HFFc6 (cell line): ENCODE measurements at places on chromosomes 5 and 9. TPM values are rescaled to one million over a fixed set of nuclear protein-coding genes. Genes with fewer than 3 reads are reported as not detected.

GRCh38 chr9:77291714-77292113 lies 114.4 kb downstream of the VPS13A start:
- H3K27ac ChIP-seq: peak overlapping the region; percentile 11; the same call in 1 of the 2 replicates
- peaks cover 15% of the 10 kb centered on the region for H3K36me3 ChIP-seq
- DNase-seq: peak; percentile 51
- peaks cover 1% of the 10 kb centered on the region; the same call in 1 of the 2 replicates for H3K27me3 ChIP-seq
- H3K4me1 ChIP-seq: peaks cover 25% of the 10 kb centered on the region
- no peak overlapping the region for H3K4me3 ChIP-seq

GRCh38 chr5:150783422-150783928 lies 4.9 kb downstream of the SMIM3 start:
- peaks cover 87% of the 10 kb centered on the region for H3K4me1 ChIP-seq
- peaks cover 11% of the 10 kb centered on the region; the same call in 1 of the 2 replicates for H3K36me3 ChIP-seq
- peak overlapping the region; percentile 95 for H3K27ac ChIP-seq
- no peaks in the 10 kb centered on the region; the same call in none of the 2 replicates for H3K27me3 ChIP-seq
- peak; percentile 96 for DNase-seq

DNA sequence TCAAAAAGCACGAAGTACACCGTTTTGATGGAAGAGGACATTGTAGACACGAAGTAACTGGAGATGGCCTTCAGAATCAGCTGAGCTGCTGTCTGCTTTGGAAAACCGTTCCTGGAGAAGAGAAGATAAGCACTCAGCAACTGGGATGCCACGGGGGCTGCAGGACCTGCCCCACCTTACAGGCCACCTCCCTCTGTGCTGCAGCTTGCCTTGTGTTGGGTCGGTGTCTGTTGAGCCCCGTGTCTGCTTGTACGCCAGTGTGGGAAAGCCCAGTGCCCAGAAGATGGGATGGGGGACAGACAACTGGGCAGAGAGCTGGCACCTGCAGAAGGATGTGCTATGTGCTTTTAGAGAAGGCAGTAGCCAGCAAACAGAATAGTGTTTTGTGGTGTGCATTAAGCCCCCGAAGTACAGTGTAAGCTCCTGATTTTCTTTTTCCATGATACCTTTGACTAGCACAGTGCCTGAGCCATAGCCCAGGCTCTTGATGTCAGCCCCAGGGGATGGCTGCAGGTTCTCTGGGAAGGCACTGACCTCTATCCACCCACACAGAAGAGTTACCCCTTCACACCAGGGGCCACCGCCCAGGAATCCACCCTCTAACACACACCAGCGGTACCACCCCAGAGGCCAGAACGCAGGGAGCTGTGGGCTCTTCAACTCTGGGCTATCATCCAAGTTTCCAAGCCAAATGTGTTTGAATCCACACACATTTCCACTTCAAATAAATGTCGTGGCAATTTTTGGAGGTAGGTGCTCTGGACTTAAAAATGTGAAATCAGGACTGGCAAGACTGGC lies 63.8 kb downstream of the MACROH2A1 start:
- peaks cover 53% of the 10 kb centered on the region for H3K4me1 ChIP-seq
- H3K27me3 ChIP-seq: peaks cover 4% of the 10 kb centered on the region
- peaks cover 11% of the 10 kb centered on the region; the same call in 1 of the 2 replicates for H3K36me3 ChIP-seq
- no peak for DNase-seq

Gene FCN2
- not detected in 3 replicates for total RNA-seq

- no peak overlapping the region for H3K4me3 ChIP-seq
- DNase-seq: no peak
- peaks cover 41% of the 10 kb centered on the region for H3K4me1 ChIP-seq
- H3K36me3 ChIP-seq: no peaks in the 10 kb centered on the region
- H3K27me3 ChIP-seq: no peaks in the 10 kb centered on the region
Measured at GRCh38 chr9:108479989-108480652, 375.7 kb downstream of the ACTL7B start.

GRCh38 chr5:124752854-124753720 lies 6.6 kb upstream of the ZNF608 start:
- peaks cover 9% of the 10 kb centered on the region for H3K27me3 ChIP-seq
- H3K36me3 ChIP-seq: no peaks in the 10 kb centered on the region
- no peak for DNase-seq

GRCh38 chr9:115367780-115368525 lies 250.0 kb upstream of the TNC start:
- DNase-seq: peak; percentile 27
- no peaks in the 10 kb centered on the region; the same call in 1 of the 2 replicates for H3K27me3 ChIP-seq
- peak overlapping the region; percentile 50; the same call in 1 of the 2 replicates for H3K27ac ChIP-seq
- H3K4me3 ChIP-seq: no peak overlapping the region
- peaks cover 48% of the 10 kb centered on the region for H3K4me1 ChIP-seq
- peaks cover 13% of the 10 kb centered on the region for H3K36me3 ChIP-seq

Gene UGCG
- total RNA-seq: 52.3 to 82.3 TPM (median 70.5 TPM) in 3 replicates

GRCh38 chr5:40603378-40603777 lies 76.3 kb upstream of the PTGER4 start:
- peaks cover 42% of the 10 kb centered on the region for H3K4me1 ChIP-seq
- peak; percentile 41 for DNase-seq
- H3K27me3 ChIP-seq: no peaks in the 10 kb centered on the region; the same call in 1 of the 2 replicates
- H3K27ac ChIP-seq: peak overlapping the region; percentile 26; the same call in 1 of the 2 replicates
- H3K36me3 ChIP-seq: no peaks in the 10 kb centered on the region

DNA sequence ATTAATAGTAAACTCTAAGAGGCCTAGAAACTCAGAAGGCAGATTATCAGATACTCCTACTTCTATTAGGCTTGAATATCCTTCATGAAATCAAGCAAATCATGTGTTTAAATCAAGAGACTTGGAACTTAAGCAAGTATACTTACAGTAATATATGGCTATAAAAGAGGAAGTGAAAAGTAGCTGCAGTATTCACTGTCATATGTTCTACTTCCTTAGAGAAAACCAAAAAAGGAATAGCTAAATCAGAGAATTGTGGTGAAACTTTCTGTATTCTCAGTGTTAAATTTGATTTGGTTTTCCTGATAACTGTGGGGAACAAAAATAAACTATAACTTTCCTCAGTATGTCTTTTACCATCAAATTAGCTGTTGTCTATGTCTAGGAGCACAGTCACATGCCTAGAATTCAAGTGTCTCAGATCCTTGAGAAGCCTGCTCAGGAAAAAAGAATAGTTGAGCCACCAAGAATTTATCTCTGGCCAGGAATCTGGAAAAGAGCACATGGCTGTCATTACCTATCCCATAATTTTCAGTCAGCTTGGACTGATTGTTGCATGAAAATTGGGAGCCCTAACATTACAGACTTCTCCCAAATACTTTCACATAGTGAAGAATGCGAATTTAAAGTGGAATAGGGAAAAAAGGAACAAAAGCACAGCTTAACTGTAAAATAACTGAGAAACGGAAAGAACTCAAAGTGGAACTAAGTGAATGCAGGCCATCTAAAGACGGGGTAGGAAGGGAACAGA lies 1.7 kb downstream of the FKBP15 start:
- H3K27me3 ChIP-seq: no peaks in the 10 kb centered on the region; the same call in 1 of the 2 replicates
- peaks cover 14% of the 10 kb centered on the region; the same call in 1 of the 2 replicates for H3K36me3 ChIP-seq
- peak overlapping the region; percentile 81 for H3K27ac ChIP-seq
- peak overlapping the region; percentile 99 for H3K4me3 ChIP-seq

GRCh38 chr5:35117967-35118366 lies 70.2 kb upstream of the AGXT2 start:
- peak overlapping the region; percentile 93 for H3K27ac ChIP-seq
- peaks cover 5% of the 10 kb centered on the region; the same call in 1 of the 2 replicates for H3K36me3 ChIP-seq
- H3K4me3 ChIP-seq: peak overlapping the region; percentile 68
- peak; percentile 69 for DNase-seq

DNA sequence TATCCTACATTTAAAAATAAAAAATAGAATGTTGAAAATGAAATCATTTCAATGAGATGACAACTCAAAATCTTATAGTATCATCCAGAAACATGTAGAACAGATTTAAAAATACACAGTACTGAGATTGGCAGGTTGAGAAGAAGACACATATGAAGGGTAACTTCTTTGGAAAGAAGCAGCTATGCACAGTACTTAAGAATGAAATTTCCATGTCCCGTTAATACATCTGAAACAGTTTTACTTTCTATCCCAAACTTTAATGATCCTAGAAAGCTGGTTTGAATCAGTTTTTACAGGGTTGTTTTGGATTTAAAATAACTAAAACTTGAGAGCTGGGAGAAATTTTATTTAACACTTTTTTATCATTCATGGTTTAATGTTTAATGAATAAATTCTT lies 36.0 kb upstream of the ARRDC3 start:
- DNase-seq: no peak
- peaks cover 10% of the 10 kb centered on the region for H3K4me1 ChIP-seq
- H3K27me3 ChIP-seq: no peaks in the 10 kb centered on the region
- no peak overlapping the region for H3K4me3 ChIP-seq

Gene FOXD4L6
- not detected in 3 replicates for total RNA-seq

DNA sequence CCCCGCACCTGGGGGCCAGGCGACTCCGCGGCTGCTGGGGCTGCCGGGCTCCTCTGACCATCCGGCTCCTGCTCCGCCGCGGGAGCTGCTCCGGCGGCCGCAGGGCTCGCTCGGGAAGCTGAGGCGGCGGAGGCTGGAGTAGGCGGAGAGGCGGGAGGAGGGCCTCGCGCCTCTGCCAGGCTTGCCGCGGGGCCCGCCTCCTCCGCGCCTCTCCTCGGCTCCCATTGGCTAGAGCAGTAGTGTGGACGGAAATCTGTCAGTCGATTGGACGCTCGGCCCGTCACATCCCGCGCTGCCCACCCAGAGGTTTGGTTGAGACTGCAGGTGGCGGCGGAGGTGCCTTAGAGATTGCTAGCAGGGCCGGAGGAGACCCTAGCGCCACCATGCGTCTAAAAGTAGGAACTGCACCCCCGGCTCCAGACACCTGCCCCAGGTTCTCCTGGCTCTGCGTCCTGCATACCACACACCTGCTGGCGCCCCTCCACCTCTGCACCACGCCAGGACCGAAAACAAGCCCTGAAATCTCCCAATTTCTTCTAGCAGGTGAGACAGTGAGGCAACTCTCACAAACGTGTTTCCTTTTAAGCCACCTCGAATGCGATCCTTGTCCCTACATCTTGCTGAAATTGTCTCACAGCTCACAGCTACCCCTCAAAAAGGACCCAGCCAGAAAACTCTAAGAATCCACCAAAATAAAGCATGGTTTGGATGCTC lies at the start of gene SCAI:
Gene SCAI, minus strand, starts transcription at position 152 of the 714 bp plus-strand sequence. Its CDS starts 91 bp downstream, at position 61.
- H3K27ac ChIP-seq: peak within 1 kb of the TSS; percentile 27
- DNase-seq: peak; percentile 99
- peaks cover 8% of the 10 kb centered on the region; the same call in 1 of the 2 replicates for H3K36me3 ChIP-seq

GRCh38 chr9:117153021-117153420 lies 261.8 kb downstream of the ASTN2 start:
- H3K4me3 ChIP-seq: no peak overlapping the region
- H3K4me1 ChIP-seq: no peaks in the 10 kb centered on the region
- DNase-seq: no peak
- no peaks in the 10 kb centered on the region for H3K27me3 ChIP-seq
- H3K27ac ChIP-seq: no peak overlapping the region

GRCh38 chr5:176915906-176916305 lies 16.8 kb upstream of the HK3 start:
- peaks cover 5% of the 10 kb centered on the region; the same call in 1 of the 2 replicates for H3K36me3 ChIP-seq
- no peaks in the 10 kb centered on the region for H3K4me1 ChIP-seq
- no peak overlapping the region for H3K27ac ChIP-seq
- DNase-seq: no peak

DNA sequence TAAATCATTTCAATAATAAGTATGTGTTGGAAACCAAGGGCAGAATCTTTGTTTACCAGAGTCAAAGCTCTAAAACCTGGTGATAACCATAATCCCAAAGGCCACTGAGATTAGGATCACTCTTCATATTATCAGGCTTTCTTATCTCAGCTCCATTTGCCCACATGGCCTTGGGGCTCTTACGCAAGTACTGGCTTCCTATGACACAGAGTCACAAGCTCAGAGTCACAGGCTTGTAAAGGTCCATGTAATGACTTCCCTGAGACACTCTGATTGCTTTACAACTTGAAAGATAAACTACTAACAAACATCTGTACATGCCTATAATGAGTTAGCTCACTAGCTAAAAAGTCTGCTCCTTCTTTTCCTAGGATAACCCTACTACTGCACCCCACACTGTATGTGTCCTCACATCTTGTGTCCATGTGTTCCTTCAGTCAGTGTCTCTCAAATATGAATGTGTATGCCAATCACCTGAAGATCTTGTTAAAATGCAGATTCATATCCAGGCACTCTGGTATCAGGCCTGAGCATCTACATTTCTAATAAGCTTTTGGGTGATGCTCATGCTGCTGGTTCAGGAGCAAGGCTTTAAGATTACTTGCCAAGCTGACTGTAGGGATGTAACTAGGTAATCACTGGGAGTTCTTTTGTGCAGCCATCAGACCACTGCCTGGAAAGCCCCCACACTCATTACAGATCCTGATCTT lies 28.4 kb downstream of the SEMA6A start:
- H3K4me1 ChIP-seq: no peaks in the 10 kb centered on the region
- H3K4me3 ChIP-seq: no peak overlapping the region
- no peak overlapping the region for H3K27ac ChIP-seq
- H3K27me3 ChIP-seq: no peaks in the 10 kb centered on the region; the same call in none of the 2 replicates
- H3K36me3 ChIP-seq: no peaks in the 10 kb centered on the region; the same call in 1 of the 2 replicates

Gene ASS1
- 53.3 to 117 TPM (median 86.4 TPM) in 3 replicates for total RNA-seq

Gene HMMR
- total RNA-seq: 13.3 and 33.1 TPM in 2 replicates

GRCh38 chr5:146040527-146040926 lies 64.8 kb downstream of the PLAC8L1 start:
- H3K27me3 ChIP-seq: peaks cover 6% of the 10 kb centered on the region
- H3K4me3 ChIP-seq: no peak overlapping the region
- no peak for DNase-seq
- H3K36me3 ChIP-seq: no peaks in the 10 kb centered on the region

GRCh38 chr5:165858118-165858517 lies 2352.7 kb downstream of the MAT2B start:
- no peak for DNase-seq
- H3K27ac ChIP-seq: no peak overlapping the region
- no peaks in the 10 kb centered on the region for H3K27me3 ChIP-seq
- no peaks in the 10 kb centered on the region for H3K4me1 ChIP-seq
- H3K4me3 ChIP-seq: no peak overlapping the region

DNA sequence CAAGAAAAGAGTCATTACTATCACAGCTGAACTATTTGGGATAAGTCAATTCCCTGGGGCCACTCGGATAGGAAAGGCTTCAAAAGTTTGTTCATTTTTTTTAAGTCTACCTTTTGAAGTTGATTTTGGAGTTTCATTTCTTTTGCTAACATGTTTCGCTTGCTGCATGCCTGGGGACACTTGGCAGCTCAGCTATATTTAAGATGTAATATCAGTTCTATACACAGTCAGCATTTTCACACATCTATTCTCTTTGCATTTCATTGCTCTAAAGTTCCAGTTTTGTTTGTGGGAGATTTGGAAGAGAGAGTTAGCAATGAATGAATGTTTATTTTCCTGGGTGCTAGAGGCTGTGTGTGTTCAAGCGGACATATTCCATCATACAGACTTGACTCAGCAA lies 445.2 kb upstream of the GRAMD2B start:
- no peak for DNase-seq
- no peak overlapping the region for H3K27ac ChIP-seq
- no peaks in the 10 kb centered on the region for H3K36me3 ChIP-seq
- H3K27me3 ChIP-seq: no peaks in the 10 kb centered on the region
- H3K4me1 ChIP-seq: no peaks in the 10 kb centered on the region
- no peak overlapping the region for H3K4me3 ChIP-seq

- H3K4me3 ChIP-seq: no peak overlapping the region
- H3K27ac ChIP-seq: no peak overlapping the region
- no peak for DNase-seq
- peaks cover 51% of the 10 kb centered on the region for H3K36me3 ChIP-seq
- no peaks in the 10 kb centered on the region; the same call in 1 of the 2 replicates for H3K27me3 ChIP-seq
Measured at GRCh38 chr9:121773286-121773953, 122.0 kb downstream of the DAB2IP start.

Gene F2R
- total RNA-seq: 45.0 to 65.6 TPM (median 60.1 TPM) in 3 replicates

GRCh38 chr9:101601904-101602765 lies 7.4 kb upstream of the PPP3R2 start:
- no peaks in the 10 kb centered on the region for H3K4me1 ChIP-seq
- peaks cover 22% of the 10 kb centered on the region for H3K27me3 ChIP-seq
- no peak overlapping the region for H3K27ac ChIP-seq
- peak; percentile 43 for DNase-seq
